ENCODE measurements at places on chromosomes 3 and 15.

DNA sequence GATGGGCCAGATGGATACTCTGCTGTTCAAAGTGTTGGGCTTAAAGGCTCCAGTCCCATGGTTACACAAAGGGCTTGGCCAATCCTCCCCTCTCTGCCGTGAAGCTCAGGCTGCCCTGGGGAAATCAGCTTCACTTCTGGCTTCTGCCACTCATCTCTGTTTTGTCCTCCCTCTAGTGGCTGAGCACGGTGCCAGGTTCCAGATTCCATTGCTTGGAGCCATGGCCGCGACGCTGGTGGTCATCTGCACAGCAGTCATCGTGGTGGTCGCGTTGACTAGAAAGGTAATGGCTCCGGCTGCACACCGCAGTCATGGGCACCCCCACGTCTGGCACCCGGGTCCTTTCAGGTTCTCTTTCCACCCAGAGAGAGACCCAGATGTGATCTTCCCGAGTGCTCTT, 5.6 kb downstream of the TIGIT start:
- peak; percentile 43 for DNase-seq

DNA sequence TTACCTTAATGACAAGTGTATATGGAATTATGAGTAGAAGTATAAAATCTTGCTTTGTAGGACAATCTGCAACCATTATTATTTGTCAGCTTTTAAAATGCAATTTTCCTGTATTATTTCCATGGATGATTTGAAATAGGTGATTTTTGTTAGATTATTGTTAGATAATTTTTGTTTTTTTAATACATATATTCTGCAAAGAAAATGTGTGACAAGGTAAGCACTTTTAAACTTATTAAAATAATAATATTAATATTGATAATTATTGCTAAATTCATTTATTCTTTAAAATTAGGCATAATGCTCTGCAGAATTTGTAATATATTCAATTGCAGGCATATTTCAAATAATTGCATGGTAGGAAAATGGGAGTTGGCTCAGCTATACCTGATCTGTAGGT, 329.5 kb downstream of the CADM2 start:
- DNase-seq, result no peak

DNA sequence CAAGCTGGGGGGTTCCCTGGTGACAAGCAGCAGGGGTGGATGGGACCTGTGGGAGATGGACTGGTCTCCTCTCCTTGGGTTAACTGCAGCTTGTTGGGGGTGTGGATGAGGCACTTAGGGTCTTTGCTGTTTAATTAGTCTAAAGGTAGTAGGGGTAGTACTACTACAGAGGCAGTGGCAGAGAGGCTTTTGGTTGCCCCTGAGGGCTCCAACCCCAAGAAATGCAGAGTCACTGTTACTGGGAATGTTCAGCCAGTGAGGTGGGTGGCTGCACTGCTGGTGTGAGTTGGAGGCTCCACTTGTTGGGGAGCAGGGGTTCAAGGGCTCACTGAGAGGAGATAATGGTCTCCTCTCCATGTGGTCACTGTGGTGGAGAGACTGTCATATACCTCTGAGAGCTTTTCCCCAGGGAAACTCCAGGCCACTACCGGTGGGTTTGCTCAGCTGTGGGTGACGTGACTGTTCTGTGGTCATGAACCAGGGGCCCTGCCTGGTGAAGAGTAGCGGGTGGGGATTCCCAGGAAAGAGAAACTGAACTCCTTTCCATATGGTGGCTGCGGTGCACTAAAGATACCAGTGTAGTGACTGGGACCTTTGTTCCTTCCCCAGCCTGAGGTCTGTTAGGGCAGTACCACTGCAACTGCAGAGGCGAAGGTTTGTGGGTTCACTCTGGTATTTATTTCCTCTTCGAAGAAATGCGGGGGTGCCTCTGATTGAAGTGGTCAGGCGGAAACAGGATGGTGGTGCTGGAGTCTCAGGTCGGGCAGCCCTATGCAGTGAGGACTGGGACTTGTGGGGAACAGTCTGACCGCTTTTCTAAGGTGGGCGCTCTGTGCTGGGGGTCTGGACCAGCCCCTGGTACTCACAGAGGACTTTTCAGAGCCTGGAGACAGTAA, 68.9 kb upstream of the TNFSF10 start:
- peak; percentile 88 for DNase-seq

GRCh38 chr3:137807998-137808397, 43.9 kb downstream of the SOX14 start:
- DNase-seq, result no peak

DNA sequence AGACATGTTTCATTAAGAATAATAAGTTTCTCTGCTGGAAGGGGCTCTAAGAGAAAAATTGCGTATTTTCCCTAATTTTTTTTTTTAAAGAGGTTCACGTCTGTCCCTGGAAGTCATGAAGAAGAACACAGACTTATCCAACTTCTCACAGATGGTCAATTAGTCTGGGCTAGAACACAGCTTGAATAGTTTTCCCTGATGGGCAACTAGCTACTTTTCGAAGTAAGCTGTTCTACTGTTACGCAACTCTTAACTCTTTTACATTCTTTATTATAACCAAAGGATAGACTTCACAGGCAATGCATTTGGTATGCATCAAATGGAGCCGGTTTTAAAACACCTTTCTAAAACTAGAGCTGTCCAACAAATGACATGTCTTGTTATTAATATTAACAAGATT, 144.2 kb upstream of the TNIK start:
- DNase-seq, result no peak

- no peak for DNase-seq
These were observed 79.2 kb downstream of the LIPC start for GRCh38 chr15:58510715-58511598.

All from stimulated activated naive CD8-positive, alpha-beta T cell treated with anti-CD3 and anti-CD28 coated beads, Interleukin-15, Interleukin-2, amounts not matched to agents 100 U/mL and 50 U/mL, for 24 hours (primary cell).